ENCODE measurements at places on chromosomes 3 and 15.

DNA sequence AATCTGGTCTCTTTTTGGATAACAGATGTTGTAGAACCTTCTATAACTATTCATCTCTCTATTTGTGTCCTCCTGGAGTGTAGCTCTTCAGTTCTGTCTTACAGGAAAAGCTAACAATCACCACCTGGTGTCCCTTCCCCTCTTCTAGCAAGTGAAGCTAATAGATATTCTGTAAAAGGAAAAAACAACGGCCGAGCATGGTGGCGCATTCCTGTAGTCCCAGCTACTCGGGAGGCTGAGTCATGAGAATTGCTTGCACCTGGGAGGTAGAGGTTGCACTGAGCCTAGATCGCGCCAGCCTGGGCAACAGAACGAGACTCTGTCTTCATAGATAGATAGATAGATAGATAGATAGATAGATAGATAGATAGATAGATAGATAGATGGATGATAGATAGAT lies 779.4 kb downstream of the TUSC7 start:
- no peak for DNase-seq

GRCh38 chr3:134606033-134607025 lies 44.5 kb downstream of the KY start:
- DNase-seq, result no peak

DNA sequence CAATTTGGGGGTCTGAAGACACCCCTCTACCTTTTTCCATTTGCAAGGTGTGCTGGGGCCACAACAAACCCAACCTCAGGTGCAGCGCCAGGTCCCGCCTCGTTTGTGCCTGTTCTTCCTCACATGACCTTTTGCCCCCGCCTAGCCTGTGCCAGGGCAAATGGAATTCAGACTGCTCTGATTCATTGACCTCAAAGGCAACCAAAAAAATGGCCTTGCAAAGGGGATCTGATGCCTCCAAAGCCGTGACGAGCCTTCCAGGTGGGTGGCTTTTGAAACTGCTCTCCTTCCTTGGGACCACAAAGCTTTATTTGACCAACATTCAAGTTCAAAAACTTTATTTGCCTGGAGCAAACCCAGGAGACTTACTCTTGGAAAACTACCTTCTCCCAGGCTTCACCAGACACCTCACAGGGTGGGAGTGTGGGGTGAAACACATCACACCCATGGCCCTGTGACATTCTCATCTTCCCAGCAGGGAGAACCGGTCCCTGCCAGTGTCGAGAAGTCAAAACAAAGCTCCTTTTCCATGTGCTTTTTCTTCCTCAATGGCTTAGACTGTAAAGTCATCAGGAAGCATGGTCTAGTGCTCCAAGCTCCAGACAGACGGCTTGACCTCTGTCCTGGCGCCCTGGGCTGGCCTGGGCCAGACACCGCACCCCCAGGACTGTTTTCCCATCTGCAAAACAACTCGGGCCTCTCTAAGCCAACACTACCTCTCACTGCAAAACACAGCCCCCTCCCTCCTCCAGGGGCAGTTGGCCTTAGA lies 103.9 kb upstream of the HES1 start:
- no peak for DNase-seq

DNA sequence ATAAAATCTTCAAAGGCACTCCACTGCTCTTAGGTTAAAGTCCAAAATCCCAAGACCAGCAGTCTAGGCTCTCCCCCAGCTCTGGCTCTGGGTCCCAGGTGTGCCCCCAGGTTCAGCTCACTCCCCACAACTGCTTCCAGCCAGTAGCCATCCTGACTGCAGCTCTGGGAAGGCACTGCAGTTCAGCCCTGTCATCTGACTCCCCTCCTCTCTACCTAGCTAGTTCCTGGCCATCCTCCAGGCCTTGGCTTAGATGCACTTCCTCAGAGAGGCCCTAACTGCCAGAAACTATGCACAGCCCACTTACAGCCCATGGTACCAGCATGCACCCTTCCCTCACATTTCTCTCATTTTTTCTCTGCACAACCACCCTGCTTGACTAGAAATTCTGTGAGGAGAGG lies 25.5 kb downstream of the TBC1D2B start:
- DNase-seq, result no peak

DNA sequence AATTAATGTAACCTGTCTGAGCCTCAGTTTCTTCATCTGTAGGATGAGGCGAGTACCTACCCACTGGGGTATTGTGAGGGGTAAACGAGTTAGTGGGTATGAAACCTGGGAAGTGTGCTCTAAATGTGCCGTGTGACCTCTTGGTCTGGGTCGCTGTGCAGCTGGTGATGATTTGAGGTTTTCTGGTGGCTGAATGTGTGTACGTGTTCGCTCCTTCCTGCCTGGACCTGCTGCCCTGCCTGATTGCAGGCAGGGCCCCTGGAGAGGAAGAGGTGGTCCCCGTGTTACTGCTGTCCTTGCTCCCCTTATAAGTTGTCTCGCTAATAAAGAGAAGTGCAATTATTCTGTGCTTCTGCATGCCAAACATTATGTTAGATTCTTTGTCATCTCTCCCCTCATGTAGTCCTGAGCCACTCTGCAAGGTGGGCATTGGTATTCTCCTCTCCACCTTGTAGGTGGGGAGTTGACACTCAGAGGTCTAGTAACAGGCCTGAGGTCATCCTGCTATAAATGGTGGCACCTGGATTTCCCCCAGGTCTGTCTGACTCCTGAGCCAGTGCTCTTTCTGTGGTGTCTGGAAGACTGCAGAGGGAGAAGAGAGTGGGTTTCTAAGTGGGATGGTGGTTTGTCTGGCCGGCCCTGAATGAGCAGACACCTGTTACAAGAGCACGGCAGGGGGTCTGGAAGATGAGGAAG lies 15.7 kb downstream of the PDIA5 start:
- DNase-seq, result no peak

Measured in NCI-H1417 (cell line).